ENCODE measurements at places on chromosomes 16 and 17. TPM values are rescaled to one million over a fixed set of nuclear protein-coding genes. Genes with fewer than 3 reads are reported as not detected.

TIGD7 gene
- 5.2 TPM for total RNA-seq

CHMP1A gene
- 81.4 TPM for total RNA-seq

FBXW10B gene
- 0.89 TPM for total RNA-seq

SLC16A5 gene
- total RNA-seq = 1.9 TPM

TP53TG3 gene
- total RNA-seq = not detected

OR3A2 gene
- 6.7 TPM for total RNA-seq

MPO gene
- total RNA-seq = not detected

CD300E gene
- total RNA-seq = not detected

OSBPL7 gene
- total RNA-seq = 17.5 TPM

All from CD8-positive, alpha-beta memory T cell (primary cell).